Activated CD4-positive, alpha-beta memory T cell treated with anti-CD3 and anti-CD28 coated beads for 36 hours (primary cell): ENCODE measurements at places on chromosomes 5 and 9. TPM values are rescaled to one million over a fixed set of nuclear protein-coding genes. Genes with fewer than 3 reads are reported as not detected.

The AFAP1L1 gene
- not detected for total RNA-seq

The ARHGEF37 gene
- 0.69 TPM for total RNA-seq

The PCDHB2 gene
- total RNA-seq = 0.17 TPM

The GFM2 gene
- total RNA-seq = 33.0 TPM

The MLLT3 gene
- 30.8 TPM for total RNA-seq

The SLC6A19 gene
- total RNA-seq = not detected

The ZNF484 gene
- total RNA-seq = 7.5 TPM

The ENTPD8 gene
- total RNA-seq = not detected

The ARHGEF28 gene
- 0.12 TPM for total RNA-seq

The RACK1 gene
- total RNA-seq = 2,697 TPM

The PRDM9 gene
- not detected for total RNA-seq

The ASPN gene
- not detected for total RNA-seq

The RXFP3 gene
- total RNA-seq = not detected

The RAD17 gene
- 31.9 TPM for total RNA-seq

The GABRA1 gene
- not detected for total RNA-seq

The MEIKIN gene
- total RNA-seq = 2.1 TPM

The BTNL8 gene
- total RNA-seq = not detected

The NR4A3 gene
- total RNA-seq = 10.5 TPM

The BTNL9 gene
- not detected for total RNA-seq

The CDX1 gene
- total RNA-seq = not detected

The SOX30 gene
- 0.65 TPM for total RNA-seq

The CDK5RAP2 gene
- total RNA-seq = 75.9 TPM

The APBA1 gene
- total RNA-seq = 0.26 TPM

The ARSI gene
- not detected for total RNA-seq

The ZNF883 gene
- total RNA-seq = 0.29 TPM

The PCDHB6 gene
- total RNA-seq = not detected

The ZER1 gene
- total RNA-seq = 16.2 TPM
